Stimulated activated CD8-positive, alpha-beta memory T cell treated with anti-CD3 and anti-CD28 coated beads, Interleukin-4, amount 100 ng/mL, for 4 hours (primary cell): ENCODE measurements at places on chromosomes 2 and 18.

DNA sequence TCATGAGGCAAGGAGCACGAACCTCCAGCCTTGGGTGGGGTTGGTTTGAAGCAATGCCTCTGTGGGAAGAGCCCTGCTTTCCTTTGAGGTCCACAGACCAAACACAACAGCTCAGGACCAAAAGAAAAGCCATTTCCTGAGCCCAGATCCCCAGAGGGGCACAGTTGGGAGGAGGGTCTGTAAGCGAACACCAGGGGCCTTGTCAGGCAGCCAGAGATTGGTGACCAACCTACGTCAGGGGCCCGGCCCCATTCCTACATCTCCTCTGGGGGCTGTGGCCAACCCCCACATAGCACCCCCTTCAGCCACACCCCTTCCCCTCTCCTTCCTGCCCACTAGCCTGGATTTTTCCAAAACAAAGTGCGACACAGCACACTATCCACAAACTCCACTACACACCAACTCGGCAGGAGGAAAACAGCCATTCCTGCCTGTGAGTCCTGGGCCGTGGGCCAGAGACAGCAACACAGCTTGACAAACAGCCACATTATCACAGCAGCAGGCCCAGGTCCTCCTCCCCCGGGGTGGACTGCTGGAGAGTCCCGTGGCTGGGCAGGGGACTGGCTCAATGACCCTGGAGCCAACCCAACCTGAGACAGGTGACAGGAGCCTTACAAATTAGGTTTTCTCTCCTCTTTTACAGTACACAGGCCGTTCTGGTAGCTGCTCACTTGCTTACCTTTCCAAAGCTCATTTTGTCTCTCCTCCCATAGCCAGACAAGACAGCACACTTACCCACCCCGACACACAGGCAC lies 98.8 kb downstream of the TNS1 start:
- DNase-seq = no peak

DNA sequence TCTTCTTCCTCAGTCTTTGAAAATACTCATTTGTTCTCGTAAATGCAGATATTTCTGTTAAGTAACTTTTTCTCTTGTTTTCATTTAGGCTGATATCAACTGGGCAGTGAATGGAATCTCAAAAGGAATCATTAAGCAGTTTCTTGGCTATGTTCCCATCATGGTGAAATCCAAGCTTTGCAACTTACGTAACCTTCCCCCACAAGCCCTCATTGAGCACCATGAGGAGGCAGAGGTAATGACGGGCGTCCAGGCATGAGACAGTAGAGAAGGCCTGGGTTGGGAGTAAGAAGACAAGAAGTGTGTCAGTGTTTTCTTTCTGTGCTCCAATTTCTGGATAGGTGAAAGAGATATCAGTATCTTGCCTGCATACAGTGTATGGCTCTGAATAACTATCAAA lies 5.1 kb downstream of the POLR1B start:
- DNase-seq = no peak

DNA sequence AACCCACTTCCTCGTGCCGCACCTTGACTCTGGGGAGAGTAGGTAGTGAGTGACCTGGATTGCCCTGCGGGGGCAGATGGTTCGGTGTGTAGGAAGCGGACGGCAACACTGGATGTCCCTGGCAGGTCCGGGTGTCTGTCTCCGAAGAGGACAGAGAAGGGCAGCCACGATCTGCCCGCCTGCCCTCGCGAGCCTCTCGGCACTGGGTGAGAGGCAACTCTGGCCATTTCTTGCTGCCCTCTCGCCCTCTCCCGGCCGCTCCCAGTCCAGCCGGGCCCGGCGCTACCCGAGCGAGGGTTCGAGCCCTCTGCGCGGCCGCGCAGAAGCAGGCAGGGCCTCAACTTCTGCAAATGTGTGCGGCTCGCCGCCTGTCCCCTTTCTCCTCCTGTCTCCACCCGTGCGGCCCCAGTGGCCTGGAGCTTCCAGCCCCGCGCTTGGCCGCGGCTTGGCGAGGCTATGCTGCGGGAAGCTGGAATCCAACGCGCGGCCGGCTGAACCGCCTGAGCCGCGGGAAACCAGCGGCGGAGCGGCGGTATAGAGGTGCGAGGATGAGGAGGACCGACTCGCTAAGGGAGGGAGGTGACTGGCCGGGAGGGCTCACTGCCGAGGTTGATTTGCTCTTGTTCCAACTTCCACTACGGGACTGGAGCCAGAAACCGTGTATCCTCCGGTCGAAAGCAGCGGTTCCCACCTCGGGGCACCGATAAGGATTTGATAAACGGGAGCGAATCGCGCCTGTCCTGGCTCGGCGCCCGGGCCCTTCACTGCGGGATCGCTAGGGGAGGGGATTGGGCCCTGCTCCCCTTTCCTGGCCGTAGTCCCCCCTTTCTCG lies 1.5 kb downstream of the EPAS1 start:
- no peak for DNase-seq

DNA sequence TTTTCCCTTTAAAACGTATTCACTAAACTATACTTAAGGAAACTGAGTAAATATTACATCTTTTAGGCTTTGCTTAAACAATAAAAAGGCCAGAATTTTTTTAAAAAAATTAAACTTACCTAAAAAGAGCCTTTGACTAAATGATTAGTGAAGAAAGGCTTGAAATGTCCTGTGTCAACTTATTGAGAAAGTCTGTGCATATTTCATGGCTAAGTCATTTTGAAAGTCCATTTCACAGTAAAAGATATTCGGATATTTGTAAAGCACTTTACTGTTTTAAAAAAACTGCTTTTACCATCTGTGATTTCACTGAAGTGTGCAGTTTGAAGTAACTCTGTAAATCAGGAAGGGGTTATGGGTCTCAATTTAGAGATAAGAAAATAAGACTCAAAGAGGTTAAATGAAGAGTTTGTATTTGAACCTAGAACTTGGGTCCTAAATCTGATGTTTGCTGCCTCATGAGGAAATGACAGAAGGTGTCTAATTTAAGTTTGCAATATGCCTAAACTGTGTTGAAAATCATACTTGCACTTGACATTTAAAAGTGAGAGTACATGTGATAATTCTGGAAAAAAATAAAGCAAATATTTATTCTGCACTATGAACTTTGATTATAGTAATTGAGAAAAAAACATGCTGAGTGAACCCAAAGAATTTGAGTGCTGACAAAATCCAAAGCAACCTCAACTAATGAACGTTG lies 50.5 kb downstream of the RAB27B start:
- DNase-seq = no peak

GRCh38 chr2:109143214-109144187 lies 14.5 kb downstream of the SH3RF3 start:
- DNase-seq = no peak

- DNase-seq = no peak
Measured at GRCh38 chr2:39506215-39506614, 69.1 kb upstream of the MAP4K3 start.

GRCh38 chr2:44939106-44940048 lies 2.1 kb upstream of the SIX3 start:
- no peak for DNase-seq

- DNase-seq = no peak
Measured at GRCh38 chr2:239767021-239767905, 257.9 kb downstream of the NDUFA10 start.

- no peak for DNase-seq
Measured at GRCh38 chr2:39898934-39899333, 119.9 kb upstream of the THUMPD2 start.

DNA sequence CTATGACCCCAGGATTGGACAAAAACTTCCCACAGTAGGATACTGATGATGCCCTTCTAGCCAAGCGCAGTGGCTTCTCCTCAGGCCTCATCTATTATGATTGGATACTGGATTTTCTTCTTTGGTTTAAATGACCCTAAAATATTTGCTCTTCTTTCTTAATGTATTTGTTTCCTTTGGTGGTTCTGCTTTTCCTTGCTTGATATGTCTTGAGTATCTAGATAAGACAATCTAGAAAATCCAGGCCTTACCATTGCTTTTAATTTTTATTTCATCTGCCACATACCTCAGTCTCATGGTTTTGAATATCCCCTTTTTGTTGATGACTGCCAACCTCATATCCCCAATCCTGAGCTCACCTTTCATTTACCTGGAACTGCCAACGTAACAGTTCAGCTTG lies 35.6 kb downstream of the OTOF start:
- no peak for DNase-seq

DNA sequence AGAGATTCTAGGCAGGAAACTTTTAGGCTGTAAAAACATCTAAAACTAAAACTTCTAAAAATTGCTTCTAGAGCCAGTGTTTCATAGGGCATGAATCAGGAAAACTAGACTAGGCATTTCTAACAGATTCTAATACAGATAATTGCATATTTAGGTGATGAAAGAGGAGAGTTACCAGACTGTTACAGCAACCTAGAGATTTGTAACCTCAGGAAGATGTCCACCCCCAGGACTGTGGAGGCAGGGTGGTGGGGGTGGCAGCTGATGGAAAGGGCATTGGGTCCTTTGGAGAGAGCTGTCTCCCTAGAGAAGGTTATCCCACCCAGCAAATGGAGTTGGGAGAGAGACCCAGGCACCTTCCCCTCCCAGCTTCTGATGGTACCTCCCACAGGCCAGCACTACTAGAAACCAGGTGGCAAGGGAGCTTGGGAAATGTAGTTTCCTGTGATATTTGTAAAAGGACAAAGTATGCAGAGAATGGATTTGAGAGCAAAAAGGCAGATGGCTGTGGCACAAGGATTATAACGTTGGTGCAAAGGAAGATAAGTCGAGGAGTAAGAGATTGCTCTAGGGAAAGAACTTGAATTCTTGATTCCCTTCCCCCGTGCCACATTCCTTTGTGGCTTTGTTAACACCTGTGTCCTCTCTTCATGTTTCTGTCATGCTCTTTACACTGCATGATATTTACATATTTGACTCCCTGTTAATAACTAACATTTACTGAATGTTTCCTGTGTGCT lies 75.6 kb upstream of the MGAT5 start:
- DNase-seq = no peak

DNA sequence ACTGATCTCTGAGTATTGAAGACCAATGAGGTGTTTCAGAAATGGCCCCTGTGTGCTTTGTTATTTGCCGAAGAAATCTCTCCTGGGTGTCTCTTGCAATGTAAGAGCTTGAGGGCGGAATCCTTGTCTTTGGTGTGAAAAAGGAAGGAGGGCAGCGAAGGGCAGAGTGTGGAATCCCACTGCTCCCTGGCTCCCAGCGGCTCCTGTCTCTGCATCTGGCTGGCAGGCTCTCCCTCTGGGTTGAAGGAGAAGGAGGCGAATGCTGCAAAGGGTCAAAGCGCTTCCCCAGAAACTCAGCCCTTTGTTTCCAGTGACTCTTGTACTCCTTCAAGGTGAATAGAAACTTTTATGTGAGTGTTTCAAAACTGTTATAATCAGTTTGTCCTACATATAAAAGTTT lies 457.5 kb downstream of the CNTNAP5 start:
- DNase-seq = no peak

DNA sequence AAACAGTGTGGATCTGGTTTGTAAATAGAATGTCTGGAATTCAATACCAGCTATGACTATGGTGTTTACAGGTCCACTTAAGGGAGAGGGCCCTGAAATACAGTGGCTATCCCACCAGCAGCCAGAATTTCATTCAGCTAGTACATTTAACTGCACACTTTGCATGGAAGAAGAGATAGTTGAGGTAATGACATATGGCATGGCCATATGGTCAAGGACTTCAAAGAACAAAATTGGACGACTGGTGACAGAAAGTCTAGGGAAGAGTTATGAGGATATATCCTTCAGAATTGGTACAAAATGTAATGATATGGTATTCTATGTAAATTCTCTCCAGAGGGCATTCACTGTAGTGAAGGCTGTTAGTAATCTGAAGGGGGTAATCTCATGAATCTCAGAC lies 105.0 kb downstream of the IKZF2 start:
- no peak for DNase-seq
